ENCODE measurements at places on chromosomes 3 and 15.
A peak's percentile ranks its signal among the peaks of the same experiment; 100 is the strongest.

- no peak for DNase-seq
Measured at GRCh38 chr3:195196266-195196665, 74.7 kb downstream of the XXYLT1 start.

DNA sequence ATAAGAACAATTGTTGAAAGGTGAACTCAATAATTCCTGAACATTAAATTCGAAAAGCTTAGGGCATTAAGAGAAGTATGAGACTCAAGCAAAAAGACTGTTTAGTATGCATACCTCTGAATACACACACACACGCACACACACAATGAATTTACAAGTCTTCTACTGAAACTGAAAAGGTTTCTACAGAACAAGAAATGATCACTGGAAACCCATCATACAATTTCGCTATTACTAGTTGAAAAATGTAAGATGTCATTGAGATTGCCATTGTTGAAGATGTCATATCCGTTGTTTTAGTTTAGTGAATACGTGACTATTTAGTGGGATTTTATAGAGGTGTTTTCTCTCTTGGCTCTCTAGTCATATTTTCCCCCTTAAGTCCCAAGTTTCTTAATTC, 106.8 kb downstream of the FOXB1 start:
- DNase-seq: no peak

GRCh38 chr3:110184536-110184935, 847.2 kb upstream of the DPPA4 start:
- DNase-seq: no peak

DNA sequence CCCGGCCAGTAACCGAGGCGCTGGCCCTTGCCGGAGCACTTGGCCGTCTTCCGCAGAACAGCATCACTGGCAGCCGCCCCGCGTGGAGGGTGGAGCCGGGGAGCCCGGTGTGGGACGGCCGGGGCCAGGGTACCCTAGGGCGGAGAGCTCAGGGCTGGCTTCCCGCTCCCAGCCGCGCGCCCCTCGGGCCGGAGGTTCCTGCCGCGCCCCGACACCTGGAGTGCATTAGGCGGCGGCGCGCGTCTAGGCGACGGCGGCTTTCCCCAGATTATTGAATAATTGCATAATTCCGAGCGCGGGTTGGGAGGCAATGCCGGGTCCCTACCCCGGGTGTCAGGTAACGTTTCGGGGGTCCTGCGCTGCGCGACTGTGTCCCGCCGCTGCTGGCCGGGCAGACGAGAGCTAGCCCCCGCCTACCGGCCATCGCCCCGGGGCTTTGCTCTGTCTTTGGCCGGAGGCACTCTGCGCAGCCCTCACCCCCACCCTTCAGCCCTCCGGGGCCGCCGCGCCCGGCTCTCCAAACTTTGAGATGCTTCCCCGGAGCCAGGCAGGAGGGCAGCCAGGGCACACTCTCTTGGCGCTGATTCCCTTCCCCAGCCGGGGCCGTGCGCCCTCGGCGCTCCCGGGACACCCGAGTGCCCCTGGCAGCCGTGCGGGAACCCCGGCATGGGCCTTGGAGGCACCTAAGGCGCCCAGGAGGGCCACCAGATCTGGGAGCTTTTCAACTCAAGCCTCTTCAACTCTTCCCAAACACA, 749 bp downstream of the ITGA11 start:
- no peak for DNase-seq

DNA sequence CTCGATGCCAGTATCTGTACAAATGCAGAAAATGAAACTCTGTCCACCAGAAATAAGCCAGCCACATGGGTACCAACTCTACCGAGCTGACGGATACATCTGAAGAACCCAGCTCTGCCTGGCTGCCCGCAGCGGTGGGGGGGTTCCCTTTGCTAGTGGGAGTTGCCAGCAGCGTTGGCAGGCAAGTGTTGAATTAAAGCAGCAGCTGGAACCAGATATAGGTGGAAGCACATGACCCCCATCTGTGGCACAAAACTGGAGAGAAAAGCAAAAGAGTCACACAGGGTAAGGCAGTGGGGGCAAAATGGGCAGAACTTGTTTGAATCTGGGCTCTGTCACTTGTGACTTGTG, 17.9 kb downstream of the CRYGS start:
- no peak for DNase-seq

DNA sequence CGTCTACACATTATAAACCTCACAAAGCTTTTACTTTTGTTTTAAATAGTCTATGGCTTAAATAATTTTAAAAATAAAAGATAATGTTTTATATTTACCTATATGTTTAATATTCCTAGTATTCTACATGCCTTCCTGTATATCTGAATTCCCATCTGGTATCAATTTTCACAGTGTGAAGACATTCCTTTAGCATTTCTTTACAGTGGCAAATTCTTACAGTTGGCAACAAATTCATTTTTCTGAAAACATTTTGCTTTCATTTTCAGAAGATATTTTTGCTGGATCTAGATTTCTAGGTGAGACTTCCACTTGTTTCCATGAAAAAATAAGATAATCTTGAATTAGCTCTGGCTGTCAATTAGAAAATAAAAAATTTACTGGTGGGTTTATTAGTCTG, 471.4 kb upstream of the NAALADL2 start:
- no peak for DNase-seq

DNA sequence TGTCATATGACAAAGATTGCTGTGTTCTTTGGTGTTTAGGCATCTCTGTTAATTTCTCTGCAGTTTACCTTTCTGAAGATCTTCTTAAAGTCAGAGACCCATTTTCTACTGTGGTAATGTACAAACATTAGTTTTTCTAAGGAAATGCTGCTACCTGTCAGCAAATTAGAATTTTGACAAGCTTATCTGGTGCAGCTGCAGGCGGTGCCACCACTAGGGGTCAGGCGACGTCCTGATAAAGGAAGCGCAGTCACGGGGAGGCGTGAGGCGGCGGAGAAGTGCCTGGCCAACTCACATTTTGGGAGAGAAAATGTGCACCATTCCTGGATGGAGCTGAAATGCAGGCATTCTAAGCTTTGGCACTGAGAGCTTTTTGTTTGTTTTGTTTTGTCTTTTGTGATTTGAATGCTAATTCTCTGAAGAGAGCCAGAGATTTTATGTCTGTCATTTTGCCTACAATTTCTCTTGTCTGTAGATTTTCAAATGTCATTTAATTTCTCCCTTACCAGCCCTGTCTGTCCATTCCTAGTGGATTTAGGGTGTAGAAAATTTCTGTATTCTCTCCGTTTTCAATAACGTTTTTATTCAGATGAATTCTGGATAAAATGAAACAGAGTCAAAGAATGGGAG, 24.9 kb upstream of the SIAH2 start:
- peak; percentile 80 for DNase-seq

DNA sequence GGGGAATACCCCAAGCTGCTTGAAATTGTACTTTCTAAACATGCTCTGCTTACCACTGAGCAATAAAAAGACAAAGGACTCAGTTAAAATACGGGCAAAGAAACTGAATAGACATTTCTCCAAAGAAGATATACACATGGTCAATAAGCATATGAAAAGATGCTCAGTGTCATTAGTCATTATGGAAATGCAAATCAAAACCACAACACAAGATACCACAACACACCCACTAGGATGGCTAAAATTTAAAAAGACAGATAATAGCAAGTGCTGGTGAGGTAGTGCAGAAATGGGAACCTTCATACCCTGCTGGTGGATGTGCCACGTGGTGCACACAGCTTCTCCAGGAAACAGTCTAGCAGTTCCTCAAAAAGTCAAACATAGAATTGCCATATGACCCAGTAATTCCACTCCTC, 21.3 kb downstream of the LRIG1 start:
- DNase-seq: no peak

- no peak for DNase-seq
Measured at GRCh38 chr3:106431721-106432120, 562.9 kb upstream of the CBLB start.

GRCh38 chr3:109910772-109911171, 573.4 kb upstream of the DPPA4 start:
- DNase-seq: no peak

DNA sequence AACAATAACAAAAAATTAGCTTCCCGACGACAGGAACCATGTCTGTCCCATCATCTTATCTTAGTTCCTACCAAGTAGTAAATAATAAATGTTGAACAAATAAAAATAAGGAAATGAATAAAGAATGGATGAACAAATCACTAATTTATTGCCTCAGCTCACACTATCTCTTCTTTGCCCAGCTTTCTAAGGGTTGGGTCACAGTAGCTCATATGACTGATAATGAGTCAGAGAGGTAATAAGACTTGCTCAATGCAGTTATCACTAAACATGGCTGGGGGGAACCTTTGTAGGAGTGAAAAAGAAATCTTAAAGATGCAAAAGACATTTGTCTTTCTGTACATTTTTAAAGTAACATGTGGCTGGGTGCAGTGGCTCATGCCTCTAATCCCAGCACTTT, 182.2 kb downstream of the WDR76 start:
- DNase-seq: no peak
